Dermis blood vessel endothelial cell (primary cell): ENCODE measurements at places on chromosomes 5 and 9. TPM values are rescaled to one million over a fixed set of nuclear protein-coding genes. Genes with fewer than 3 reads are reported as not detected.

GRCh38 chr9:118459913-118460312 lies 755.7 kb downstream of the TLR4 start:
- DNase-seq: no peak

PRLR gene
- not detected in 2 replicates for total RNA-seq

DNA sequence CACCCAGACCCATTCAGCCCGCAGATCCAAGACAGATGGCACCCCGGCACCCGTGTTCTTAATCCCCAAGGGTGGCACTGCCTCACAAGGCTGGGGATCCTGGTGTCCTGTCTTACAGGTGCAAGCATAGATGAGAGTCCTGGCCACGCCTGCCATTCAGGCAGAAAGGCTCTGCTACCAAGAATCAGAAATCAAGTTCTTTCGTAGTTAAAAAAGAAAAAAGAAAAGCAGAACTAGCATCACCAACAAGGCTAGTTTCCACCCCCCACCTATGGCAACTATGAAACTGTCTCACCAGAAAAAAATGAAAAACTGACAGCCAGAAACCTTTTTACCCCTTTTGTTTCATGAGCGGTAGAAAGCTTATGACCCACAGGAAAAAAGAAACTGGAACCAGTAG lies 170.4 kb downstream of the SYK start:
- no peak for DNase-seq

DNA sequence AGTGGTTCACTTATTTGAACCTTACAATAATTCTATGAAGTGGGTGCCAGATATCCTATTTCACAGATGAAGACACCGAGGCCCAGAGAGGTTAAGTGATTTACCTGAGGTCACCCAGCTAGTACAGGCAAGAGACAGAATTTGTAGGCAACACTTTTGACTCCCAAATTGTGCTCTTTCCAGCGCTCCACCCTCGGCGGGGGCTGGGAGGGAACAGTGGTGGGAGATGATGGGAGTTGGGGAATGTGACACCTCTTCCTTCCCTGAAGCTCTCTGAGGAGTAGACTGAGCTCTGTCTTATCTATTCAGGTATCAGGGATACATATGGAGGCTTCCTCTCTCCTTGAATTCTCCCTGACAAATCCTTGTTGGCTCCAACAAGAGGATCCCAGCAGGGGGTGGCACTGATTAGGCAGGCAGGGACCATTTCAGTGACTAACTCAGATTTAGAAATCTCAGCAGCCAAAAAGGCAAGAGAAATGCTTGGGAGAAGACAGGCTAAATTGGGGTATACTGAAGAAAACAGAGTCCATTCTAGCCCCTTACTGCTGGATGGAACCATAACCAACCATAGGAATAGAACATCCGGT lies 95.8 kb upstream of the PANK3 start:
- DNase-seq: no peak

- no peak for DNase-seq
Observed at GRCh38 chr5:32520972-32521371, 64.4 kb upstream of the SUB1 start.

SH3TC2 gene
- total RNA-seq: 18.0 and 60.6 TPM in 2 replicates

DNA sequence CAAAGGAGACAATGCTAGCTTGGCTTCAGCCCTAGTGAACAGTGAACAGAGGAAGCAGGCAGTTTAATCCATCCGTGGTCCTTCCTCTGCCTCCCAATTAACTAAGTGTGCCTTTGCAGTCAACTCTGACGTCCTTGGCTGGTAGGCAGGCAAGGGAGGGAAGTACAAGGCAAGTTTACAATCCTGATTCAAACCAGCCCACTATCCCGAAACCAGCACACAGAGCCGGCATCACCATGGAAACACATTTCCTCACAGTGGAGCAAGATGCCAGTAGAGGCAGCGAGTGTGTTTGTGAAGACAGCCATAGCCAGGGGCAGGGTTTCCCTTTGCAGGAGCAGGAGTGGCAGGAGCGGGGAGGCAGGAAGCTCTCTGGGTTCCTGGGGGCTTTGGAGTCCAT lies 73.9 kb downstream of the GOLPH3 start:
- peak; percentile 78 for DNase-seq

DNA sequence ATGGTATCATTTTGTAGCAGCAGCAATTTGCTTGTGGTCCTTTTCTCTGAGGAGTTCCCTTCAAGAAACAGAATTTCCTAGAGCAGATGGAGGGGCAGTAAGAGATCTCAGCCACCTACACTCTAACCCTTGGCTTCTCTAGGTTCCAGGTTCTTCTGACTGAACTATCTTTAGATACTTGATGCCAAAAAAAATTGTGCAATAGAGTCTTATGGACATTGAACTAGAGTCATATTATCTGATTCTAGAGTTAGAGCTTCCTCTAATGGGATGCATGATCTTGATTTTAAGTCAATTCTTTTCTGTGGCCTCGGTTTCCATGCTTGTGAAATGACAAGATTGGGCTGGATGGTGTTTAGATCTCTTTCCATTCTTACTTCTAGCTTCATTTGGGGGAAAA lies 142.8 kb downstream of the EGFLAM start:
- no peak for DNase-seq

GRCh38 chr9:87959916-87960581 lies 14.3 kb downstream of the CDK20 start:
- no peak for DNase-seq

DNA sequence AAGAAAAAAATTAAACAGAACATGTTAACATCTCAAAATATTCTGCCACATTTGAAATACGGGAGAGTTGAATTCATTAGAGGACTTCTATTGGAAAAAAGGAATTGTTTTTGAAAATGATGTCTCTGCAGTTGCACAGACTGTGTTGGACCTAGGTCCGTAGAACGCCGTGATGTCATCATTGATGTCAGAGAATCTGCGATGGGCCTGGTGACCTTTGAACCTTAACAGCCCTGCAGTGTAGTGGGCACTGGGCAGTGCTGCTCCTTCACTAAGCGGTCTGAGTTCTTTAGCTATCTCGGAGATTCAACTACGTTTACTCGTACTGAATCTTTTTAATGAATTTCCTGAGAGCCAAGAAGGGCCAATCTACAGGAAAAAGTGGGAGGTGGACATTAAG lies at the start of gene FAM170A:
Gene FAM170A, plus strand, starts transcription at position 220 of the 400 bp plus-strand sequence. CDS start 211 bp downstream, outside the sequence.
- DNase-seq: no peak
